ENCODE measurements at places on chromosomes 2 and 18.

DNA sequence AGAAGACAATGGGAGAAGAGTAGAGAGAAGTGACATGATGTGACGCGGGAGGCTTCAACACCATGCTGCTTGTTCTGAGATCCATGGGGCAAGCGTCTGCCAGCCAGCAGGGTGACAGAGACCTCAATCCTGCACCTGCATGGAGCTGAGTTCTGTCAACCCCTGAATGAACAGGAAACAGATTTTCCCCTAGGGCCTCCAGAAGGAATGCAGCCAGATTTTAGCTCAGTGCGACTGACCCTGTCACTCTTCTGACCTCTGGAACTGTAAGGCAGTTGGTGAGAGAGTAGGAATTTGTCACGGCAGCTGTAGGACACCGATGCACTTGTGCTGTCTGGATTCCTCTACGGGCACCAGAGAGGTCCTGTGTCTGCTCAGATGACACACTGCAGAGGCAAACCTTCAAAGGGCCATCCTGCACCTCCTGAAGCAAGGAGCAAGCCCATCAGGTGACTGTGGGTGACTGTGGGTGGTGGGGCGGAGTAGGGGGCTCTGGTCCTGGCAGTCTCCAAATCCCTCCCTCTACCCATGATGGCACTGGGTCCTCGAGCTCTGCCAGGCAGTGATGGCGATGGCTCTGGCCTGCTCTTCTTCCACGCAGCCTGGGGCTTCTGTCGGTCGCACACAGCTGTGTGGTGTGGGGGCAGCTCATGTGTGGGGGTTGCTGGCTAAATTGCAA, 194.3 kb upstream of the TWIST2 start:
- DNase-seq: no peak

DNA sequence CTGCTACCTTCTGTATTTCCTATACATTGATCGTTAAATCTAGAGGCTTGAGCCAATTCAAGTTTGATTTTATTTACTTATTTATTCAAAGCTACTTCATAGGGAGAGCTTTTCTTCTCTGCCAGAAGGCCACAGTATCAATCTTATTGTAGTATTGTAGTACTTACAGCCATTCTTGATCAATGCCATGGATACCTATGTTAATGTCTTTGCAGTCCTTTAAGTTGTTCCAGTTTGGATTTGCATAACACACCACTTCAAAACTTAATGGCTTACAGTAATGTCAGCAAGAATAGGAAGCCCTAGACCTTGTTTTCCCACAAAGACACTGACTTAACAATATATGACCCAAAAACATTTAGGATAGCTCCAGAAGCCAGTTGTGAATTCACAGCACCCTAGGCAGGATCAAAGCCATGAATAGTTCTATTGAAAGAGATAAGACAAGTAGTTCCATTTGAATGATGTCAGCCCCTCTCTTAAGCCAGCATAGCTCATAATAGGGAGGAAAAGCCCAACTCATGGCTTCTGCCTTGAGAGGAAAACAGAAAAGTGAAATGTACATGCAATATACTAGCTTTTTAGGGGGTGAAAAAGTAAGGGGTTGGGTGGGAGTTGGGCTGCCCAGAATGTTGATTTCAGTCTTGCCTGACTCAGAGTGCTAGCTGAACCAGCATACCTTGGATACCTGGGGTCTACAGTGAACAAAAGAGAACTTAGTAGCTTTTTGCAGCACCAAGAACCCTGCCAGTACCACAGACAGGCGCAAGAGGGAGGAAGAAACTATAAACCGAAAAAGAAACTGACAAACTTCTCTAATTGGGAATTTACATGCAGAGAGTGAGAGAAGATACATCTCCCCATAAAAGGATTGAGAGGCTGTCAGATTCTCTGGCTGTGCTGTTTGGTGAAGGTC, 101.4 kb downstream of the CAMKMT start:
- DNase-seq: no peak

DNA sequence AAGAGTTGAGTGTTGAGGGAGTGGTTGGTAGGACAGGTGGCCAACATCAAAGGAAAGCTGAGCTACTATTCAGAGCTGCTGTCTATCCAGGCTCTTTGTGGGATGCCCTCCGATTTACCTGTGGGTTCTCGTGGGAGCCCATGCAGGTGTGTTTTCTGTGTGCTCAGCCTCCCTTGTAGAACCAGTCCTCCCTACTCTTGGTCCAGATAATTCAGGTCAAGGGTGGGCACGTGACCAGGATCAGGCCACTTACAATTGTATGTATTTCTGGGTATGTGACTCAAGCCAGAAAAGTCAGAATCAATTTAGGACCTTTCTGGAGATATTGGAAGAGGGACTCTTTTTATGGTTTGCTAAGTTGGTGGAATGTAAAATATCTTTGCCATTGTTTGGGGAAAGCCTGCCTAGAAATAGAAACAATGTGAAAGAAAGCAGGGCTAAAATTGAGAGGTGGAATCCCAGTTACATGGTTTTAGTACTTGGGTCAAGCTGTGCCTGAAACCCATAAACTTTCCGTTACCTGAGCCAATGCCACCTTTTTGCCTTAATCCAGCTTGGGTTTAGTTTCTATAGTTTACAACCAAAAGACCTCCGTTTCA, 93.2 kb downstream of the PDCL3 start:
- no peak for DNase-seq

DNA sequence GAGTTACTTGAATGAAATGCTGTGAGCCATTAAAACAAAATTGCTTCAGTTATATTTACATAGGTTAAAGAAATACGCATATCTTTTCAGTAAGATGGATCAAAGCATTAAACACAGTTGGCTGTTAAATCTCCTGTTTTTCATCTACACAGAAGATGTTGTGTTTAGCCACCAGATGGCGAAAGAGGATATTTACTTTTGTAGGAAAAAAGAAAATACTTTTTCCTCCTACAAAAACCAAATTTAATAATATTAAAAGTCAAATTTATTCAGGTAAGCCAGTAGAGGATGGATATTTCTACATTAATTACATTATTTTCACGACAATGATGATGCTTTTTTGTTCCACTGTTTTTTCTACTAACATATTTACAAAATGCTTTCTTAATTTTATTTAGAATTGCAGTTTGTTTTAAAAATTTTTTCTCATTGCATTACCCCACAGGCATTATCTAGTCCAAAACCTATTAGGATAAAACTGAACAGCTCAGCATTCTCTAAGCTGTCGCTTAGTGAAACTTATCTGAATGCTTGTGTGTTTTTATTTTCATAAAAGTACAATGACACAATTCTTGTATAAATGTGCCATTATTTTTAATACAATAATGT, 173.7 kb downstream of the ASXL3 start:
- no peak for DNase-seq

- no peak for DNase-seq
These were observed 190.8 kb downstream of the SH3BP4 start for GRCh38 chr2:235142601-235143000.

- peak; percentile 37 for DNase-seq
These were observed 376.1 kb downstream of the IRS1 start for GRCh38 chr2:226423498-226423960.

DNA sequence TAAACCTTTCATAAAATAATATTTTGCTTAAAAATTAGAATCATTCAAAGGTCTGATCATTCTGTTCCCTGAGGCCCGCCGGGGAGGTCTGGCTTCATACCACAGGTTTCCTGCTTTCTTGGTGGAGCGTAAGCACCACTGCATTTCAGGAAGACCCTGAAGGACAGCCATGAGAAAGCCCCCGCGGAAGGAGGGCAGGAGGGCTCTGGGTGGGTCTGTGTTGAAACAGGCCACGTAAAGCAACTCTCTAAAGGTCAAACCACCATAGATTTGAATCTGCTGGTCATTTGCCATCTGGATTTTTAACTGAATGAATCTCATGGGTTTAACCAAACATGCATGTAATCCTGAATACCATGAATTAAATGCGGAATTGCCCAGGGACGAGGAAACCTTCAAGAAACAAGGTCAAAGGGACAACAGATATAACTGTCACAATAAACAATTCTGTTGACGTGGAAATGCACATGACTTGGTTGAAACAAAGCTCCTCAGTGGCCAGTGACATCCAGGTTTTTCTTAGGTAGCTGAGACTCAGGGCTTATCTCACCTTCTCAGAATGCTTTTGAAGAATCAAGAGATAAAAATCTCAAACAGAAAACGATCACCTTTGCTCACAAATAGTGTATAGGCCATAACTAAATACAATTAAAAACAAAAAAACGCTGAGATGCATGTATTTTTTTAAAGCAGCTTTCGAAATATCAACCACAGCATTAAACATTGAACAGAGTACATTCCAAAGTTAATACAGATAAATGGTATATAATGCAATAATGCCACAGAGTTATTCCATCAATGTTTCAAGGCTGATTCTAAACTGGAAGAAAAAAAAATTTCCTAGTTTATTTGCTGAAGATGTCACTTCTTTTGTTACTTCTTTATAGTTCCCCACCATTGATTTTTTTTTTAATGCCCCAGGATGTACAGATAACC, 193.2 kb downstream of the BCL2 start:
- DNase-seq: no peak

DNA sequence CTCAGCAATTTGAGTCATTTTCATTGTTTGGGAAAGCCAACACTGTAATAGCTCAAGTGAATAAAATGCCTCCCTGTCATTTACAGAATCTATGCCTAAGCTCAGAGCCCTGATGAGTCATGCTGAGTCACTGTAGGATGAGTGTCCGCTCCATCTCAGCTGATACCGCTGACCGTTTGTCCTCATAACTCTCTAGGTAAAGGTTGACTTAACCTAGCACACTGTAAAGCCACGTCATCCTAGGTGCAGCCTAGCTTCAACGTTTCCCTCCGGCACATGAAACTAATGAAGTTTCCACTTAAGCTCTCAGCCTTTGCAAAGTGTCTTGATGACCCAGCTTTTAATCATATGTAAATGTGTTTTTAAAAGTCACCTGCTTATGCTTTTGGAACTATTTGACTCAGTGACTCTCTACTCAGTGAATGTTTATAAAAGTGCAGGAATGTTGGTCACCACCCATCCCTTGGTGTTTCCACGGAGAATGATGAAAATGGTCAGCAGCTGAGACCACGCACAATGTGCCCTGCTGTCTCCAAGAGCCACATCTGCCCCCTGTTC, 154.0 kb downstream of the PMAIP1 start:
- no peak for DNase-seq

DNA sequence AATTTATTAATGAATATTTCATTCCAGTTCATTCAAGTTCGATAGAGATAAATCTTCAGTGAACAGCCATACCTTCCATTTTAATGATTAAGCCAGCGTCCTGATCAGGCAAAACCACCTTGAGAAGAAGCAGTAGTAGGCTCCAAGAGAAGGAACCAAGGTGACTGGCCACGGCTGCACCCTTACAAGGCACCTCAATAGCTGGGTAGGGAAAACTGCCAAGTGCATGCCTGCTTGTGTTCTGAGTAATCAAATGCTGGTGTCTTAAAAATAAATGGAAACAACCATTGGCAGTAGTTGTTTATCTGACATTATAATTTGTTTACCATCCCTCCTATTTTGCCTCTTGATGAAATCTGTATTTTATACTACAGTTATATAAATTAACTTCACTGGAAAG, 10.0 kb upstream of the FEZ2 start:
- DNase-seq: no peak

DNA sequence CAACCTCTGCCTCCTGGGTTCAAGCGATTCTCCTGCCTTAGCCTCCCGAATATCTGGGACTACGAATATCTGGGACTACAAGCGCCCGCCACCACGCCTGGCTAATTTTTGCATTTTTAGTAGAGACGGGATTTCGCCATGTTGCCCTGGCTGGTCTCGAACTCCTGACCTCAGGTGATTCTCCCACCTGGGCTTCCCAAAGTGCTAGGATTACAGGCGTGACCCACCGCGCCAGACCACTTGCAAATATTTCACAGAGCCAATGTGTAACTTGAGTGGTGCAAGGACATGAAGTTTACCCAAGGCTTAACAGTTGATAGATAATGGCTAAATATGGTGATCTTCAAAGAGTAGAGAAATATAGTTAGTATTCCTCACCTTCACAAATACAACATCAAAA, 14.1 kb upstream of the MTIF2 start:
- DNase-seq: no peak

DNA sequence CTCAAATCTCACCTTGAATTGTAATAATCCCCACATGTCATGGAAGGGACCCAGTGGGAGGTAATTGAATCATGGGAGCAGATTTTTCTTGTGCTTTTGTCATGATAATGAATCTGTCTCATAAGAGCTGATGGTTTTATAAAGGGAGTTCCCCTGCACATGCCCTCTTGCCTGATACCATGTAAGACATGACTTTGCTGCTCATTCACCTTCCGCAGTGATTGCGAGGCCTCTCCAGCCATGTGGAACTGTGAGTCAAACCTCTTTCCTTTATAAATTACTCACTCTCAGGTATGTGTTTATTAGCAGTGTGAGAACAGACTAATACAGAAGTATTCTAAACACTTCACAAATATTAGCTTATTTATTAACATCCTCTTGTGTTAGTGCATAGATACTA, 516.7 kb downstream of the LRRTM4 start:
- DNase-seq: no peak

GRCh38 chr2:85951351-85952067, 62.7 kb upstream of the ST3GAL5 start:
- DNase-seq: no peak

- no peak for DNase-seq
These were observed 26.1 kb downstream of the IGFBP2 start for GRCh38 chr2:216659276-216659675.

GRCh38 chr2:238159071-238159539, 335 bp downstream of the ERFE start:
- DNase-seq: no peak
